ENCODE measurements at places on chromosomes 5 and 9.

GRCh38 chr9:123267481-123268198 lies 746 bp downstream of the STRBP start:
- DNase-seq: peak; percentile 36

- DNase-seq: no peak
These were observed 30.7 kb downstream of the TERT start for GRCh38 chr5:1264211-1264610.

- no peak for DNase-seq
These were observed 9.8 kb upstream of the NTRK2 start for GRCh38 chr9:84659773-84660172.

DNA sequence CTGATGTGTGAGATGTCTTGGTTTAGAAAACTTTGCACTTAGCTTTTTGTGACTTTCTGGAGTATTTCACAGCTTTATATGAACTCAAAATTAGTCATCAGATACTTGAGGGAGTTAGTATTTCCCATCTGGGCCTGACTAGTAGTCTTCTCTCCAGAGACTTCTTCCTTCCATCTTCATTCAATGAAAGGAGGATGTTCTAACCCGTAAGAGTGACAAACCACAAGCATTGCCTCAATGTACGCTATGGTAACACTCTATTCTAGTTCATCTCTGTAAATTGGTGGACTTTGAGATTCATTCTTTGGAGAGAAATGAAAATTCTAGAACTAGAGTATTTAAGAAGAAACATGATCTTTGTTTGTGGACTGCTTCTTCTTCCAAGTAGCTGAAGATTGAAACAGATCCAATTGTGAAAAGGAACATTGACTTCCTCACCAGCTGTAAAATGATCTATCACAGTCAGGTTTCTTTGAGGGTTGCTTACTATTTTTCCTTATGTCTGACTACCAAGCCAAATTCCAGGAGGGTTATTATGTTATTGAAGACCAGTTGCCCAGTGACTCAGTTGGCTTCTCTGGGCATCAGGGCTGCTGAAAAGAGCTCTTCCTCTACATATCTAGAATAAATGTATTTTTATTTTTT lies 157.6 kb downstream of the SLC12A2 start:
- DNase-seq: no peak

DNA sequence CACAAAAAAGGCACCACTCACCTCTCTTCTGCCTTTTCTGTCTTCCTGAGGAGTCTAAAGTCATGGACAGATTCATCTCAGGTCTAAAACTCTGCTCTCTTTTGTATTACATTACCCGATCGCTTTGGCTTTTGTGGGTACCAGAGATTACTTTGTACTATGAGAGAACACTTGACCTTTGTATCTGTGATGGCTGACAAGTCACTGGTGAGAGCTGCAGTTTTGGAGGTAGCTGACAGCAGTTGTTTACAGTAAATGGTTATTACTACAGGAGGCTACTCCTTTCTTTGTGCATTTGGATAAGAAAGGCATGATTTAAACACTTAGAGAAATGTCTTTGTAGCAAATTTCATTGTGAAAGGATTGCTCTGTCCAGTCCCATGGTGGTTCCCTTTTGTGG lies 307.3 kb downstream of the FBXL17 start:
- DNase-seq: no peak

- DNase-seq: no peak
These were observed 15.0 kb upstream of the C5orf58 start for GRCh38 chr5:170217831-170218230.

GRCh38 chr5:177146891-177147638 lies 13.5 kb downstream of the NSD1 start:
- no peak for DNase-seq

- no peak for DNase-seq
These were observed 245.0 kb upstream of the ACTBL2 start for GRCh38 chr5:57727591-57727990.

- DNase-seq: no peak
These were observed 3.9 kb downstream of the S1PR3 start for GRCh38 chr9:88995200-88995577.

DNA sequence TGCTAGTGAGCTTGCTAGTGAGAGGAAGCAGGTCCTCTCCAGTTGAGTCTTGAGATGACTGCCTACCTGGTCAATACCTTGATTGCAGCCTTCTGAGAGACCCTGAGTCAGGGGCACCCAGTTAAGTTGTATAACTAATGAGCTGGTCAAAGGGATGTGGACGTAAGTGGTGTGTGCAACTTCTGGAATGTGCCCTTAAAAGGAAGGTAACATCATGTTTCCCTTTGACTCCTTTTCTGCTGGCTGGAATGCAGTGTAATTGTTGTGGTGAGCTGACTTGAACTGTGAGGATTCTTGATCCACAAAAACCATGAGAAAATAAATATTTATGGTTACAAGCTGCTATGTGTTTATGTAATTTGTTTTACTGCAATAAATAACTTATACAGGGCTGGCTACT lies 2.4 kb upstream of the SNX2 start:
- no peak for DNase-seq

DNA sequence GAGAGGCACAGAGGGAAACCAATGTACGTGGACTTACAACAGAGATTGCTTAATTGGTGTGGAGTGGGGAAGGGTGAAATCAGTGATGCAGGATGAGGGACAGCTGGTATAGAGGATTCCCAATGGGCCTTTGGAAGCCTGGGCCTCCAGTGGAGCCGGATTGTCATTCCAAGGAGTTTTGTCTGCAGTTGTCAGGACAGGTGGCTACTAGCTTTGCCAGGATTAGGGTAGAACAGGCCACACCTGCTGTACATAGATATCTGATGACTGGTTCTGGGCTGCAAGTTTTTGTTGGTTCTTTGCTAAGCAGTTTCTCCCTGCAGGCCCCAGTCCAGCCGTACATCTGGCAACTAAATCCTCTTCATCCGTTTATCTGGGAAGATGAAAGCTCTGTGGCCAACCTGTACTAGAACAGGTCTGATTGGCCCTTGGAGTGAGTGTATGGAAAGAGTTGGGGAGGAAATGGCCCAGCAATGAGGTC lies 4.2 kb downstream of the SKP2 start:
- DNase-seq: no peak

DNA sequence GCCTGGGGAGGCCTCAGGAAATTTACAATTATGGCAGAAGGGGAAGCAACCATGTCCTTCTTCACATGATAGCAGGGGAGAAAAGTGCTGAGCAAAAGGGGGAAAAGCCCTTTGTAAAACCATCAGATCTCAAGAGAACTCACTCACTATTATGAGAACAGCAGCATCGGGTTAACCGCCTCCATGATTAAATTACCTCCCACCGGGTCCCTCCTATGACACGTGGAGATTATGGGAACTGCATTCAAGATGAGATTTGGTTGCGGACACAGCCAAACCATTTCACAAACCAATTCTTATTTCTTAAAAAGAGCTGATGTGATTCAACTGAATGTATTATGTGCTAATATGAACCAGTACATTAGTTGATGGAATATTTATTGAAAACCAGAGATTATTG lies 63.9 kb downstream of the PARP8 start:
- no peak for DNase-seq

- no peak for DNase-seq
These were observed 40.3 kb upstream of the CDKN2B start for GRCh38 chr9:22049411-22049810.

- DNase-seq: no peak
These were observed 150.3 kb downstream of the CDH18 start for GRCh38 chr5:19837536-19838174.

DNA sequence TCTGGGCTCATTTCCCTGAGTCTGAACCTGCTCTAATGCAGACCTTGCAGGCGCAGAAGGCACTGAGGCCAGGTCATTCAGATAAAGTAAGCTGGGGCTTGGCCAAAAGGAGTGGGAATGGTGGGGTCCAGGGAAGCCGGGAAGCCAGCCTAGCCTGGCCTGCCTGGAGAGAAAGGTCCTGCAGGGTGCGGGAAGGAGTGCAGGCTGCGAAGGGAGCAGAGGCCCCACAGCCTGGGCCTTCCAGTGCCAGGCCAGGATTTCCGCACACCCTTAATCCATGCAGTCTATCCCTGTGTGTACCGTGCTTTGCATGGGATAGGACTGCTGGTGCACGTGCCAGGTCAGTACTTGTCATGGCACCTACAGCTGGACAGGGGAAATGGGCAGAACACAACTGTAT lies 3.6 kb upstream of the STING1 start:
- no peak for DNase-seq

GRCh38 chr5:96868603-96869371 lies 7.5 kb upstream of the ERAP2 start:
- DNase-seq: peak; percentile 44

DNA sequence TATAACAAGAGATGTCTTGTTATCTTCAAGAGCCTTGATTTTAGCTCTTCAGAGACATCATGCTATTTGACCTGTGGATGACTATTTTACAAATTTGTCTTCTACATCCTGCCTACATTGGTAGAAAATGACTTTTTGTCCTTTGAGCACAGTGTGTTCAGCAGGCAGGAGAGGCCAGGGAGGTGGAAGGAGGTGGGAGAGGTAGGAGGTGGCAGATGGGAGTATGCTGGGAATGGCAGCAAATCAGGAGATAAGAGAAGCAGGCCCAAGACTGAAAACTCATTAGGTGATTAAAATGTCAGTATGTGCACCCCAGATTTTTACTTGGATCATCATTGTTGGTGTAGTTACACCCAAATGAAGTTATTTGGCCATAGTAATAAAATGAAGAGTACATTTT lies 44.1 kb downstream of the PTPN3 start:
- no peak for DNase-seq

DNA sequence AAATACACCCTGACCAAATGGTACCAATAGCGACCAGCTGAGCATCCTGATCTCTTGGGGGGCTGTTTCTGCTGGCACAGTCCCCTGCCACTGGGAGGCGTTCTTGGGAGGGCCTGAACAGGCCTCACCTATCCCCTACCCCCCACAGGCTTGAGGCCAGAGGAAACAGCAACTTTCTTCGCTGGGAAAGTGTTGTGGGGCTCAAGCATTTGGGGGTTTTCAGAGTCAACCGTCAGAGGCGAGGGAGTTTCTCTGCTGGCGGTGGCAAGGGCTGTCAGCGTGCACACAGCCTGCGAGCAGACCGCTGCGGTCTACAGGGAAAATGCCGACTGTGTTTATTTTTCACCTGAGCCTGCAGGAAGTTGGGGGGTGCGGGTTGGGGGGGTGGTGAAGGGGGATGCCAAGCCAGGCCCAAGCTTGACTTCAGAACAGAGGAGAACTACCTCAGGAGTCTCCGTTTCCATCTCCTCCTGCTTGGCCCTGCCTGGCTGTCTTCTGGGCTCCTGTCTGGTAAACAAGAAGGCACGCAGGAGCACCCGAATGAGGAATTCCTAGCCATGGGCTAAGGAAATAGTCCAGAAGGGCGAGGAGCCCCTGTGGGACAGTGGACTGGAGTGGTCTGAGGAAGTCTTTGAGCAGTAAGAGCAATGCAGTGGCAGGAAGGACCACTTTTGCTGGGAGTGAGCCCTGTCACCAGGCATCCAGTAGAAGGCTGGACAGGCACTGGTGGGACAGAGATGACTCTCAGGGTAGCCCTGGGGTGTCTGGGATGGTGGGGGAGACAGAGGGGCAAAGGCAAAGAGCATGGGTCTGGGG lies 18.1 kb downstream of the TCF7 start:
- peak; percentile 84 for DNase-seq

DNA sequence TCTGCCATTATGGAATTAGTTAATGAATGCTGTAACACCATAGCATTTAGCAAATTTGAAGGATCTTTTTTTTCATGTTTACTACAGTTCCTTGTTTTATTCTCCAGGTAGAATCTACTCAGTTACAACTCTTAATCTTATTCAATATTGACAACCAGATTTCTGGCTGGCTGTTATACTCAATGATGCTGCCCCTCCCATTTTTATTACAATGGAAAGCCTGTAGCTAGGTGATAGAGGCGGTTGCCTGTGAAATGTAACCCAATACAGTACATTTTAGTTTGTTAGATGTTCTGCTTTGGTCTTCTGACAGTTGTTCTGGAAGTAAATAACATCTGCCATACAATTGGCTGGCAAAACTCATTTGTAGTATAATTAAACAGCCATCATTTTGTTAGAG lies 294.2 kb downstream of the DMRTA1 start:
- DNase-seq: no peak

DNA sequence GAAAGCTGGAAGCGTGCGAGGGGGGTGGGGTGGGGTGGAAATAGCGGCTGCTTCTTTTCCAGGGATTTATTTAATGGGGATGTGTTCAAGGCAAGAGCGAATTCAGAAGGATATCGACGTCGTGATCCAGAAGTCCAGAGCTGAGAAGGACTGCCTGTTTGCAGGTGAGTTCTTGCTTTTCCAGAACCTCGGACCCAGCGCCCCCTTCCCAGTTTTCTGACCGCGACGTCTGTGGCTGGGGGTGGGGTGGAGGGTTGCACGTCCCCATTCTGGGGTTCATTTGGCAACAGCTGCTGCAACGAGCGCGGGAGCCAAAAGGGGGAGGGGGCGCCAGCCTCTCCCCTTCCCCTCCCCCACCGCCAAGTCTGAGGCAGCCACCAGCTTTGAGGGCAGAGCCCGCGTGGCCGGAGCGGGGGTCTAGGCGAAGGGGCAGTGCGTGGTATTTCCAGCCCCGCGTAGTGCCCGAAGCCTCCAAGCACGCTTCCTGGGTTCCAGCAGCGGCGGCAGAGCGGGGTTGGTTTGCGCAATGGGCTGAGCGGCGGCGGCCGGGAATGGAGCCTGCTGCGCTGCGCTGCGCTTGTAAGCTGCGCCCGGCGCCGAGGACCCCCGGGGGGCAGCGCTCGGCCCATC lies 701 bp downstream of the PARP8 start:
- DNase-seq: peak; percentile 33

DNA sequence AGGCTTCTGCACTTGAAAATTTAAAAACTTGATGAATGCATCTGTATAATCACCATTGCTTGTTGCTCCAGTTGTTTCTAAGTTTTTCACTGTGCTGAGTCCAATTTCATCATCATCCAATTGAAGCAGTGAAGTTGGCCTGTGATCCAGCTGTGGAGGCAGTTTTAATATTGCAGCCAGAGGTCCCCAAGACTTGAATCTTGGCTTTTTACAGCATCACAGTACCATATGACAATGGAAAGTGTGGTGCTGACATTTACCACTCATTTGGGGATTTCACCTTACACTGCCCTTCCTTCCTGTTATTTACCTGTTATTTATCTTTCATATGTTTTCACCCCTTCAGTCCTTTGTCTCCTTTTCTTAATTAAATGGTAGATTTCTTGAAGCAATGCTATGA lies 76.2 kb upstream of the SPIN1 start:
- DNase-seq: no peak

GRCh38 chr9:137492464-137493363 lies 33.6 kb upstream of the NSMF start:
- DNase-seq: peak; percentile 77

- no peak for DNase-seq
These were observed 13.6 kb upstream of the CLK4 start for GRCh38 chr5:178640331-178641045.

DNA sequence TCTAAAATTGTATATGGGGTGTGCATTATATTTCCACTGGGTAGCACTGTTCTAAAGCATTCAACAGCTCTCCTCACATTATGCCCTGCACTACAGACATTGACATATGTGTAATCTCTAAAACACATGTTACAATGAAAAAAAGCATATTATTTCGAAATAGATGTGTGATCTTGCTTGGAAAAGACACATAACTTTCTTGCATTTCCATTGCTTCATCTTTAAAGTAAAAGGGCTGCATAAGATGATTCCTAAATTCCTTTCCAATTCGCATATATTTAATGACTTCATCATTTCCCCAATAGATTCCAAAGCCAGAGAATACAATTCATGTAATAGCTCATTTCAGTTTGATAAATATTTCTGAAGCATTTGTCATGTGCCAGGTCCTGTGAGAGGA lies 566.9 kb downstream of the PDE4D start:
- no peak for DNase-seq
